Uterus (tissue), 4 donors: ENCODE measurements at places on chromosomes 11 and 22. TPM values are rescaled to one million over a fixed set of nuclear protein-coding genes. Genes with fewer than 3 reads are reported as not detected.

FOLR1 gene
- total RNA-seq, result not detected

SMC1B gene
- not detected for total RNA-seq

DNA sequence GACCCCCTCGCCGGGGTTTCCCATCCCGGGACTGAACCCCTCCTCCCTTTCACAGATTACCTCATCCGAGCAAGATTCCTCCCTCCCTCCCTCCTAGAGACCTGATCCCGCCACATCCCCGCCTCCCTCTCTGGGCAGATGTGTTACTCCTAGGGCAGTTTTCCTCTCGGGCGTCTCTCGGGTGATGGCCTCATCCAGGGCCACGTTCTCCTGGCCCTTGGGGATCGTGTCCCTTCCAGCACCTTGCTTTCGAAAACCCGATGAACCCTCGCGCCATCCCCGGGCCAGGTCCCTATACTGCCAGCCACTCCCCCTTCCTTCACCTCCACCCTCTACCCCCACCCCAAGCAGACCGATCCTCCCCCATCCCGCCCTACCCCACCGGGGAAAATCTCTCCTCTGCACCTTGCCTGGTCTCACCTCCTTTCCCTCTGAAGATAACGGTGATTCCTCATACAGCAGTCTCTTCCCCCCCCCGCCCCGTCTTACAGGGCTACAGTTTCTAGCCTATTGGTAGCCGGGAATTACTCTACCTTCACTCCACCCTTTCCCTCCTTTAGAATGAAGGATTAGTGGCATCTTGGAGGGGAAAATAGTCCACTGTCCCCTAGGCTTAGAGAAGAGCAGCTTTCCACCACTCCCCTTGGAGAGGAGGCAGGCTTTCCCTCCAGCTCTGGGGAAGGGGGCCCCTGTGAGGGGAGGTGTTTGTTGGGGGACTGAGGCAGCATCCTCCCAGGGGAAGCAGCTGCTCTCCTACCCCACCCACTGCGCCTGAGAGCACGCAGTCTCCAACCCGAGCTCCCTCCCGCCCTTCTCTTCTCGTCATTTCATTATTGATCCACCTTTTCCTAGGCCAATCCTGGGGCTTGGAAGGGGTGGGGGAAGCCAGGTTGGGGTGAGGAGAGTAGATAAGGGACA, 1.2 kb downstream of the KMT2A start:
- H3K27ac ChIP-seq, result peak overlapping the region; percentile 99
- H3K27me3 ChIP-seq, result no peaks in the 10 kb centered on the region
- no peaks in the 10 kb centered on the region for H3K36me3 ChIP-seq
- DNase-seq, result peak; percentile 69
- H3K4me3 ChIP-seq, result peak overlapping the region; percentile 72
- no peaks in the 10 kb centered on the region for H3K4me1 ChIP-seq

GRCh38 chr11:10304495-10305261, at the start of gene ADM:
Gene ADM, plus strand, starts transcription at chr11:10305073. Its CDS starts 628 bp downstream, at chr11:10305701.
- peak within 1 kb of the TSS; percentile 95 for H3K27ac ChIP-seq
- peak within 1 kb of the TSS; percentile 53 for H3K4me3 ChIP-seq
- no peaks in the 10 kb centered on the region for H3K36me3 ChIP-seq
- no peaks in the 10 kb centered on the region for H3K4me1 ChIP-seq

DNA sequence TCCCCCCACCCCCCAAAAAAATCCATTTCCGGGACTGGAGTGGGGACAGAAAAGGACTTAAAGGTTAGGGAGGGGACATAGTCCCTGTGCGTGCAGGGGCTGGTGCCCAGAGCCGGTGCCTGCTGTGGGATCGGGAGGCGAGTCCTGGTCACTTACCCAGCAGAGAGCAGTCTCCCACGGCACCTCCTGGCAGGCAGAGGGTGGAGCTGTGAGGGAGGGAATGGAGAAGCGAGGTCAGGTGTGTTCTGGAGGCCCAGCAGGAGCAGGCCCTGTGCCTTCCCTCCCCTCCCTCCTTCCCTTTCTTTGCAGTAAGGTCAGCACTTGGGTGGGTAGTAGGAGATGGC, 28.4 kb downstream of the SHANK3 start:
- no peak for DNase-seq
- H3K4me1 ChIP-seq, result peaks cover 3% of the 10 kb centered on the region
- no peak overlapping the region for H3K4me3 ChIP-seq
- H3K27me3 ChIP-seq, result no peaks in the 10 kb centered on the region
- H3K27ac ChIP-seq, result no peak overlapping the region
- H3K36me3 ChIP-seq, result no peaks in the 10 kb centered on the region

DNA sequence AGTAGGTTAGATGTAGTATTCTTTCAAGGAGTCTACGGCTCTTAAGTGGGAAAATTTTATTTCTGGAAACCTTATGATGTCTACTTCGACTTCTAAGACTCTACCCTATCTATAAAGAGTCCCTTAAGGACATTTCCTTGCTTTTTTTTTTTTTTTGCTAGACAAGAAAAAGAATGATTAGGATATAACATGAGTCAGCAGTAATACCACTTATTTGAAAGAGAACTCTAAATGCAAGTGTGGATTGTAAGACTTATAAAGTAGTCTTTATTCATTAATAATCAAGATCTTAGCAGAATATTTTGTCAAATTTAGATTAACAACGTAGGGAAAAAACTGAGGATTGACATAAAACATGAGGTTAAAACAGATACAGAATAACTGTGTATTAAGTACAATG, 71.0 kb downstream of the DKK3 start:
- H3K27ac ChIP-seq, result no peak overlapping the region
- no peak for DNase-seq
- no peaks in the 10 kb centered on the region for H3K36me3 ChIP-seq
- no peaks in the 10 kb centered on the region for H3K4me1 ChIP-seq
- no peaks in the 10 kb centered on the region for H3K27me3 ChIP-seq

GRCh38 chr11:75721852-75722668, 4.4 kb downstream of the MOGAT2 start:
- no peaks in the 10 kb centered on the region for H3K4me1 ChIP-seq
- DNase-seq, result no peak
- no peaks in the 10 kb centered on the region for H3K36me3 ChIP-seq

SYT12 gene
- total RNA-seq, result 0.55 TPM

CHRM1 gene
- total RNA-seq, result not detected

GRCh38 chr11:106463796-106464201, 386.3 kb downstream of the AASDHPPT start:
- H3K36me3 ChIP-seq, result no peaks in the 10 kb centered on the region
- DNase-seq, result no peak
- H3K4me3 ChIP-seq, result no peak overlapping the region
- H3K4me1 ChIP-seq, result peaks cover 16% of the 10 kb centered on the region
- peak overlapping the region; percentile 41 for H3K27ac ChIP-seq

SELENOO gene
- 5.9 TPM for total RNA-seq

- no peak overlapping the region for H3K27ac ChIP-seq
- H3K4me3 ChIP-seq, result no peak overlapping the region
- H3K4me1 ChIP-seq, result no peaks in the 10 kb centered on the region
- H3K27me3 ChIP-seq, result no peaks in the 10 kb centered on the region
- DNase-seq, result no peak
- H3K36me3 ChIP-seq, result no peaks in the 10 kb centered on the region
Measured at GRCh38 chr11:127925475-127925874, 661.9 kb downstream of the ETS1 start.

GRCh38 chr22:30159561-30160353, 79.5 kb downstream of the HORMAD2 start:
- H3K27me3 ChIP-seq, result no peaks in the 10 kb centered on the region
- no peak overlapping the region for H3K27ac ChIP-seq
- H3K4me1 ChIP-seq, result no peaks in the 10 kb centered on the region
- H3K4me3 ChIP-seq, result no peak overlapping the region
